ENCODE measurements at places on chromosomes 3 and 15.

- DNase-seq, result no peak
Measured at GRCh38 chr3:43372809-43373559, 86.6 kb downstream of the SNRK start.

DNA sequence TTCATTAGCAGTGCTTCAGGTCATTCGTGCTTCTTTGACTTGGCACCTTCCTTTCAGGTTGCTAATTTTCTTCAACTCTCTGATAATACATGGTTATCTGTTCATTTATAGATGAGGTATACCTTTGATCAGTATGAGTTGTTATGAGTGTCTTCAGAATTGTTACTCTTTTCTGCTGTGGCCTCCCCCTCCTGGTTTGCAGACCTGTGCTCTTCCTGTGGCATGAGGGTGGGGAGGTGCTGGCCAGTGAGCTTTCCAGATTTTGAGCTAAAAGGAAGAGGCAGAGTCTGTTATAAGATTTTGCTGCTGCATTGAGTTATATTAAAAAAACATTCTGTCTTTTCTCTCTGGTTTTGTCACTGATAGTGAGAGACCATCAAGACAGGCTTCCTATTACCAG, 30.8 kb upstream of the GOLGA6L9 start:
- no peak for DNase-seq

DNA sequence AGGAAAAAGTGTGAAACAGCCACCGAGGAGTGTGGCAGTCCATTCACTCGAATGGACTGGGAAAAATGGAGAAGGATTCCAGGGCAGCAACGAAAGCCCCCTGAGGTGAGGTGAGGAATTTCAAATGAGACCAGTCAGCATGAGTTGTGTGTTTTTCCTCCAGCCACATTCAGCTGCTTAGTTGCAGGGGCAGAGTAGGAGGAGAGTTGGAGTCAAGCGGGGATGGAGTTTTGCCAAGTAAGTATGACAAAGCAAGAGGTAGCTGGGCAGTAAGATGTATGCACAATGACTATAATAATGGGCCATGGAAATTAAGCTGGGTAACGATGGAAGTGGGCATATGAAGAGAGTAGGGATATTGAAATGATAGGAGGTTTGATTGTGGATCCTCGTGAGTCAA, 64.4 kb downstream of the CCDC54 start:
- no peak for DNase-seq

DNA sequence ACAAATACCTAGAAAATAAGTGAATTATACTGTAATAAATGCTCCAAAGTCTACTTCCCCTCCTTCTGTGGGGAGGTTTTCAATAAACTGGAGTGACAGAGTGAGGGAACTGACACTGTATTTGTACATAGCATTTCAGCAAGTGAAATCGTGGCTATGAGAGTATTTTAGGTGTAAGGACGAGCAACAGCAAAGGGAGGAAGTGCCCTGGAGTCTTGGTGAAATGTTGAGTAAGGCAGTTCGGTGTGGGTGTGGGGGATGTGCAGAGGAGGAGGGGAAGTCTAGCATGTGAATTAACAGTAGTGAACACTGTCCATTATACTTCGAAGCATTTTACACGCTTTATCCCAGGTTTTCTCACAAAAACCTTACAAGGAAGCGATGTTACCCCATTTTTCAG, 18.1 kb upstream of the P2RY13 start:
- no peak for DNase-seq

DNA sequence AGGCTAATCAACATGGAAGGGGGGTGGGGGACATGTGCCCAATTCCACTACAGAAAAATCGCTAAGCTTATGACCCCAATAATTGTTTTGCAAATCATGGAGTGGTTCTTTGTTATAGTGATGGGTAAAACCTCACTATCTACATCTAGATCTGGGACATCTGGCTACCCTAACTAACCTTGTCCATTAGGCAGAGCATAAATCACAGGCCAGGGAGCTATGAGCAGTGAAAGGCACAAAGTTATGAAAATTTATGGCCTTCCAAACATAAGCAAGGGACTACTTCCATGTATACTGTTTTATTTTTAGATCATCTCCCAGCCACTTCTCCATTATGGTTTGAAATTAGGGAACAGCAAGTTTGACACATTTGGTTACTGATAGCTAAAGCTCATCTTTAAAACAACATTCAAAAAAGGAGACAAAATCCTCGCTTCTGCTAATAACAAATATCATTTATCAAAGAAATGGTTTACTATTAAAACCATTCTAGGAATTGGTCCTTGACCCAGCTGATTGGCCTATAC, 78.3 kb downstream of the RSL24D1 start:
- DNase-seq, result no peak

- no peak for DNase-seq
Measured at GRCh38 chr3:58580826-58581327, 3.7 kb upstream of the FAM107A start.

GRCh38 chr15:48001393-48002039, 119.3 kb upstream of the SLC24A5 start:
- DNase-seq, result no peak

DNA sequence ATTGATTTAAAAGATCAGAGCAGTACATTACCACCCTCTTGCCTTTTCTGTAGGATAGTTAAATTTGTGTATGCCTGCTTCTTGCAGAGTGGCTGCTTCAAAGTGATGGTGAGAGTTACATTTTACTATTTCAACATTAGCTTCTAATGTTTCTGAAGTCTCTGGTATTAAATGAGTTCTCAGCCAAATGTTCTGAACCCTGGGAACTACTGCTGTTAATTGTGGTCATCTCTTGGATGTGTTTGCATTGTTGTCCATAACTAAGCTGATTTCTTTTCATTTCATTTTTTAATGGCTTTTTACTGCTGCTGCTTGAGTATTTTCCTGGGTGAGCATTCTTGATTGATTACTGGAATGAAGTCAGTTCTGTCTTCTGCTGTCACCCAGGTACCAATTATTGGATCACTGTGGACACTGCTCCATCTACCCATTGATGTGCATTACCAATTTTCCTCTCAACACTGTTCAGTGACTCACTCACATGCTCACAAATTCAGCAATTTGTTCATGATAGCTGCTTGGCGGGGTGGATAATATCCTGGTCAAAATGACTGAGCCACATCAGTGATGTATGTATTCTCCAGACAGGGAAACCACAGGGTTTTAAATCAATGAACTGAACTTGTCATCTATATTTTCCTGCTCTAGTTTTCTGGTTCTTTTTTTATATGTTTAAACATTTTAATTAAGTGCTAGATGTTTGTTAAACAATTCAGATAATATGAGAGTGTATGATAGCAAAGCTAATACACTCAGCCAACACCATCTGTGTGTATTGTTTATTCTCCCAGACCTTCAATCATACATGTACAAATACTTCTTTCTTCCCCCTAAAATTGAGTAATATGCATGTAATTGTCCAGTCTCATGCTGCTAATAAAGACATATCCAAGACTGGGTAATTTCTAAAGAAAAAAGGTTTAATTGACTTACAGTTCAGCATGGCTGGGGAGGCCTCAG, 587.6 kb downstream of the RSL24D1 start:
- DNase-seq, result no peak

DNA sequence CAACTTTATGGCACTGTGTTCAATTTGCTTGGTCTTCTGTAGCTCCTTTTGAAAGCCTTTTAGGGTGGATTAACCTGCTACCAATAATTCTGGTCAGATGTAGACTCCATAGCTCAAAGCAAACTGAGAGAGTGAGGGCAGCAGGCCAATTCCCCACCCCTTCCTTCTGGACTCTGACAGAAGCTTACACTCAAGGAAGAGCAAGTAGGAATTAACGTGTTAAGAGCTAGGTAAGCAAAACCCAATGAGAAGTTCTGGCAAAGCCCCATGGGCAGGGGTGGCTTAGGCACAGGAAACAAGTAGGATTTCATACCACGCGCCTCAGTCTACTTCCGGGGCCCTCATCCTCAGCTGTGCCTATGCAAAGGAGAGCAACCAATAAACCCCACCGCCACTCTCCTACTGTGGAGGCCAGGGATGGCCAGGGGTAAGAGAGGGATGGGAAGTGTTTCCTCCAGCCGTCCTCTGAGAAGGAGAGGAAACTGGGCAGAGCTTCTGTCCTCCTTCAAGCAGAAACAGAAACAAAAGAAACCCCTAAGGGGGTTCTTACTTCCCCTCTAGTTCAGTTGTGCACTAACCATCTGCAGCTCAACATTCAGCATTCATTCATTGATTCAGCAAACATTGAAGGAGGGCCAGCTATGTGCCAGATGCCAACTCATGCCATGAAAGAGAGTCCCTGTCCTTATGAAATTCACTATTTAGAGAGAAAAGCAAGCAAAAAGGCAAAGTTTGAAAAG, 12.6 kb downstream of the CCR5 start:
- no peak for DNase-seq

- DNase-seq, result peak; percentile 67
Measured at GRCh38 chr3:124498891-124499290, 231.4 kb upstream of the UMPS start.

- no peak for DNase-seq
Measured at GRCh38 chr15:56948000-56948763, 29.7 kb downstream of the TCF12 start.

DNA sequence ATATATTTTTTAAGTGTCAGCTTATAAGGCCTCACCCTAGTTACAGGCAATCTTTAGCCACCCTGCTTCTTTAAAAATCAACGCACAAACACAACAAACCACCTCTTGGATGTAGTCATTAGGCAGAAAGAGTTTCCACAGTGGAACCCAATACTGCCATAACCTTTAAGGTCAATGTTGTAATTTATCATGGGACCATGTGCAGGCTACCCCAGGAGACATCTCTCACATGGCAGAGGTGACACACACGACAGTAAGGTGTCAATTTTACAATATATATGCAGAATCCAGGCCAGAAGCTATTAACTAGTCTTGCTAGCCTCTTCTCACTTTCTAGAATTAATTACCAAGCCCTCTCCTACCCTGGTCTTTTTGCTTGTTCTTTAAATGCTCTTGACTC, 336.5 kb downstream of the MAGI1 start:
- no peak for DNase-seq

- peak; percentile 37 for DNase-seq
Measured at GRCh38 chr3:11835028-11835639, 11.6 kb downstream of the TAMM41 start.

GRCh38 chr3:194602669-194603171, 30.5 kb downstream of the TMEM44 start:
- DNase-seq, result no peak

GRCh38 chr15:80856809-80857377, 77.7 kb downstream of the CEMIP start:
- no peak for DNase-seq

- DNase-seq, result peak; percentile 92
Measured at GRCh38 chr3:114709102-114709501, 415.3 kb downstream of the TIGIT start.

DNA sequence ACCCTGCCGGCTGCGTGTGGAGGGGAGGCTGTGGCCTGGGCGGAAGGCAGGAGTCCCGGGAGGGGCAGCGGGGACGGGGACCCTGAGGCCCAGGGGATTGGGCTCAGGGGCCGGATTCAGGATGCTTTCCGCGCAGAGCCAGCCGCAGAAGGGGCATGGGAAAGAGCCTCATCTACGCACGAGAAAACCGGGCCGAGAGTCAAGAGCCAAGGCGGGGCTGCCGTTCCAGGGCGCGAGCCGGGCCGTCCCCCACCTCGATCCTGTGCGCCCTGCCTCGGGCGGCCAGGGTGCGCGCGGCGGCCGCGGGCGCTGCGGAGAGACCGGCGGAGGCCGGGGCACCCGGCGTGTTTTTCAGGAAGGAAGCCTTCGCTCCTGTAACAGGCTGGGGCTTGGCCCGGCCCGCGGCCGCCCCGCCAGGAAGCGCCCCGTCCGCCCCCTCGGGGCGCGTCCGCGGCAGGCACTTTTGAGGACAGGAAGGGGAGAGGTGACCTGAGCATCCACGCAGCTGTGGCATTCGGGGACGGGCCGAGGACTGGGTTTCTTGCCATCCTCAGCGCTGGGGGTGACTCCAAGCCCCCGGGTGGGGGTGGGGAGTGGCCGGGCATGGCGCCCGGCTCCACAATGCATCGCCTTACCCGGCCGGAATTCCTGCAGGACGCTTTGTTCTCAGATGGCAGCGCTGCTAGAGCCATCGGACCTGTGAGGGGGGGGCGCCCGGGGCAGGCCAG, 62.3 kb upstream of the GATA2 start:
- DNase-seq, result peak; percentile 4

DNA sequence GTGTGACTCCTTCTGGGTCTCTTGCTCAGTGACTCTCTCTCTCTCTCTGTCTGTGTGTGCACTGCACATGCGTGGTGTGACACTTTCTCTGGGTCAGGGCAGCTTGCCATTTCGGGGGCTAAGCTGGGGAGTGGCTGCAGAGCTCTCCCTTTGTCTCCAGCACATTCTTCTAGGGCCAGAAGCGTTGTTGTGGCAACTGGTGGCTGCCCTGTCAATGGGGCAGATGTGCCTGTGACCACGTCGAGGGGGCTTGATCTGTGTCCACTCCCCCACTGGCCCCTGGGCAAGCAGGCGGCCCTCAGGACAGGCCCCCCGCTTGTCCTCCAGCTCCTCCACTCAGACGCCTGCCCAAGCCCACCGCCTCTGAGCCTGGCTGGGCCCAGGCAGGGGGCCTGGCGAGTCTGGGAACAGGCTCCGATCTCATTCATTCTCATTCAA, 67.8 kb downstream of the WNT7A start:
- no peak for DNase-seq

GRCh38 chr15:39787479-39787878, 4.8 kb upstream of the FSIP1 start:
- DNase-seq, result no peak
